Fibroblast of skin of right quadriceps (primary cell): ENCODE measurements at places on chromosomes 1 and 21.

DNA sequence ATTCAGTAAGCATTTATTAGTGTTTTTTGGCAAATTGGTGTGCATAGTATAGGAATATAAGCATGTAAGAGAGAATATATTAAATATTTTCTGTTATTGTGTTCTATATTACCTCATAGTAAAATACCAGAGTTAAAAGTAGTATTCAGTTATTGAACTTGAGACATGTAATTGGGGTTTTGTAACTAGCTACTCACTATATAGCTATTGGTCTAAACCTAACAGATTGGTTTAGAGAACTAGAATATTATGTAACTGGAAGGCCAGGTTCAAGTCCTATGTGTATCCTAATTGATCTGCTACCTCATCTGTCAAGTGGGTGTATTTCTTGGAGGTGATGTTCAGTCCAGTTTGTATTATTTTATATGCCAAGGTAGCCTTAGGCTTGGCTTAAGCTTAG, 26.3 kb downstream of the CLIC4 start:
- no peak for DNase-seq

DNA sequence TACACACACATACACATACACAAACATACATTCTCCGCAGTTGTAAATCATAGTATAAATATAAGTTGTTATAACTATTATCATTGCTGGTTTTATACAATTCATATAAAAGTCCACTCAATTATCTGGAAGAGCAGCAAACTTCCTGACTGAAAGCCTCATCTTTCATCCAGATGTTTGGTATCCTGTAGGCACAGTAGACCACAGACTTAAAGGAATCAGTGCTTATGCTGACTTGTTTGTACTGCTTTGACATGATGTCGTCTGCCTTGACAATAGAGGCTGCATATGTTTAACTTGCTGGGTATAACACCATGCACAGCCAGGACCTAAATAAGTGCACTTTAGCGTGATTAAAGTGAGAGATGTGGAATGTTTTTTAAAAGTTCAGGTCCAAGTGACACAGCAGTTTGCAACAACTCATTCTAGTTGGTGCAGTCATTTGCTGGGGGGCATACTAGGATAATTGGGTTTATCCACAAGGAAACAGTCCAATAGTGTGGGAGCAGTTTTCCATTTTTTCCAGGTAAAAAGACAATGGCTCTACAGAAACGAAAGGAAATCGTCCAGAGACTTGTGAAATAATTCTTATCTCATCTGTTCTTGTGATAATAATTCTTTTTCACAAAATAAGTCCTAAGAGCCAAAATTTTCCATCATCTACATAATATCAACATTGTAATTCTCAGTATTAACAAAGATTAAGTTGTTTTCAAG, 110.3 kb upstream of the TSPAN2 start:
- DNase-seq, result peak; percentile 23

- peak; percentile 46 for DNase-seq
Measured at GRCh38 chr1:87939444-87939843, 610.8 kb downstream of the LMO4 start.

DNA sequence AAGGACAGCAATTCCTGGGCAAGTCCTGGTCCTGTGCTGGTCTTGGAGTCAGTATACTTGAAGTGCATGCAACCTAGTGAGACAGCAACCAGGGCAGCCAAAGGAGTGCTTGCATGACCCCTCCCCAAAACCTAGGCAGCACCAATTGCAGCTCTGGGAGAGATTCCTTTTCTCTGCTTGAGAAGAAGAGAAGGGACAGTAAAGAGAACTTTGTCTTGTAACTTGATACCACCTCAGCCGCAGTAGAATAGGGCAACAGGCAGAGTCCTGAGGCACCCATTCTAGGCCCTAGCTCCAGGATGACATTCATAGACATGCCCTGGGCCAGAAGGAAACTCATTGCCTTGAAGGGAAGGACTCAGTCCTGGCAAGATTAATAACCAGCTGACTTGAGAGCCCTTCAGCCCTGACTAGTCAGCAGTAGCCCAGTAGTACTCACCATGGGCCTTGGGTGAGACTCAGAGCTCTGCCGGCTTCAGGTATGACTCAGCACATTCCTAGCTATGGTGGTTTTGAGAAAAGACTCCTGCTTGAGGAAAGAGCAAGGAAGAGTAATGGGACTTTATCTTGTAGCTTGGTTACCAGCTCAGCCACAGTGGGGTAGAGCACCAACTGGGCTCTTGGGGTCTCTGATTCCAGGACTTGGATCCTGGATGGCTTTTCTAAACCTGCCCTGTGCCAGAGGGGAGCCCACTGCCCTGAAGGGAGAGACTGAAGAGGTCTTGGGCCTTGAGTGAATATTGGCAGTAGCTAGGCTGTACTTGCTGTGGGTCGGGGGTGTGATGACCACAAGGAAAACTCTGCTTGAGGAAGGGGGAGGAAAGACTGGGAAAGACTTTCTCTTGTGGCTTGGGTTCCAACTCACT, 51.7 kb upstream of the ACADM start:
- DNase-seq, result peak; percentile 87

DNA sequence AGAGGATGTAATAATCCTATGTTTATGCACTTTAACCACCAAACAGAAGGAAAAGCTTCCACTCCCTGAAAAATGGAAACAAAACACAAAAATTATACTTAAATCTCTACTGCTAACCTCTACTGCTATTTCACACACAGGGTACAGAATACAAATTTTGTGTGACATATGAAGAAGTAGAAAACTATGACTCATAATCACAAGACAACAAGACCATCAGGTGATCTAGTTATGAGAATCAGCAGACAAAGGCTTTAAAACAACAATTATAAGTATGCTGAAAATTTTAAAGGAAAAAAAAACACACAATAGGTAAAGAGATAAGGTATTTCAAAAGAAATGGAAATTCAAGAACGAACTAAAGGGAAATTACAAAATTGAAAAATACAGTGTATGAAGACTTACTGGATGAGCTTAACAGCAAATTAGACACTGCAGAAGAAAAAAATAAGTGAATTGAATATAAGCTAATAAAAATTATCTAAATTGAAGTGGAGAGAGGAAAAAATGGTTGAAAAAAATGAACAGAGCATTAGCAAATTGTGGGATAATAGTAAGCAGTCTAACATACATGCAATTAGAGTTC, 13.6 kb upstream of the NAV1 start:
- no peak for DNase-seq

DNA sequence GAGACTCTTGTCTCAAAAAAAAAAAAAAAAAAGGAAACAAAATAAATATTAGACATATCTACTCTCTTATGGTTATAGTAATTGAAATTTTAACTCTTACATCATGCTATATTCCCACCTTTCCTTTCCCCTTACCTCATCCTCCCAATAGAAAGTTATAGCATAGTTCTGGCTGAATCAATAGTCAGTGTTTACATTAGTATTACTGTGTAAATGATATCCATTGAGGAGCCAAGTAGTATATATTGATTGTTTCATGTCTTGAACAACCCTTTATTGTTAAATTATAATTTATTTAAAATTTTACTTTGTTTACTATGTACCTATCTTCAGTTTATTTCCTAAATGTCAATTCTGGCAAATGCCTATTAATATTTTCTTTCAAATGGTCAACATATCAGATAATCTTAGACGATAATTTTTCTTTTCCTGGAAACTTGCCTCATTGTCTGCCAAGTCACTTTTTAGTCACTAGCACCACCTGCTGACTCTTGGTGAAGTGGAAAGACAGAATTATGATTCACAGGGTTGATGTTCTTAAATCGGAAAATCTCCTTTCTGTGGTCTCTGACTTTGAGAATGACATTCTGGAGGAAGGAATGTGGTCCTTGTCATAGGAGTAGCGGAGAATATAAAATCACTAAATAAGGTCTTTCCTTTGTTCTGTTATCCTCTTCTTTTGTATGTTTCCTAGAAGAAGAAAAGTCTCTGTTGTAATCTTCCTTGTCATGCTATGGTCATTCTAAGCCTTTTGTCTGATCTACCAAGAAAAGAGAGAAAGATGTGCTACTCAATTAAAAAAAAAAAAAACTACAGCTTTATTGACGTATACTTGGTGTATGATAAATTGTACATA, 8.6 kb downstream of the HJV start:
- DNase-seq, result peak; percentile 87

DNA sequence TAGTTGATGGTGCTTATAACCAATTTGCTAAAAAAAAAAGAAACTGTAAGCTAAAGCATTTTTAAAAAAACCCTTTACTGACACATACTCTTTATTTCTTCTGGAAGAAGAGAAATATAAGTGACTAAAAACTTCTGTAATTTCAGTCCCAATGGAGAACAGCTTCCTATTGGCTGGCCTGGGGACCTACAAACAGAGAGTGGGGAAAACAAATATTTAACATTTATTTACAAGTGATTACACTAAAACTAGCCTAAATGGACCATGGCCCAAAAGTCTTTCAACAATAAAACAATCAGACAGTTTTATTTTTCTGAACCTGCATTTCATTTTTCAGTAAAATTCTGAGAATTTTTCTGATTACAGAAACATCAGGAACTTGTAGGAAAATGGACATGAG, 15.2 kb downstream of the TARBP1 start:
- no peak for DNase-seq

DNA sequence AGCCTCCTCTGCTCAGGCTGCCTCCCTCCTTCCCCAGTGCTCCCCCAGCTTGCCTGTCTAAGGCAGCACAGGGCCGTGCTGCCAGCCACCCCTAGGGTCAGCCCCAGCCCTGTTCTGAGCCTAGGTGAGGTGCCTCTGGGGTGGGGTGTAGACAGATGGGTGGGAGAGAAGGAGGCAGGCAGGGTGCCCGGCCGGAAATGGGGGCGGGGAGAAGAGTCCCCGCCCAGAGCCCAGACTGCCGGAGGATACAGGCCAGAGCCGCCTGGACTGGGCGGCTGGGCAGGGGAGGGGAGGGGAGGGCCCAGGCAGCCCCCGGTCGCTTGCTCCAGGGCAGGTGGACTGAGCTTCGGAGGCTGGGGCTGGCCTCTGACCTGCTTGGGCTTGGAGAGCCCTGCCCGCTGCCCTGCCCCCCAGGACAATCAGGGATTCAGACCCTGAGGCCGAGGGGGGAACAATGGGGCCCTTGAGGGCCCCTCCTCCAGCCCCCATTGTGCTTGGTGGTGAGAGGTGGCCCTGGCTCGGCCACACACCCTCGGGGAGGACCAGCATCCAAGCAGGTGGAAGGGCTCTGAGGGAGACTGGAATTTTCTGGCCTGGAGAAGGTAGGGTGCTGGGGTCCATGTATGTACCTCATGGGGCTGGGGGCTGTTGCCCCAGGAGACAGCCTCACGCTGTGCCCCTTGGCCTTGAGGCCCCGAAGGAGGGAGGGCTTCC, at the start of gene GJC2:
Gene GJC2, plus strand, starts transcription at position 525 of the 714 bp plus-strand sequence. CDS start 7,829 bp downstream, outside the sequence.
- no peak for DNase-seq

DNA sequence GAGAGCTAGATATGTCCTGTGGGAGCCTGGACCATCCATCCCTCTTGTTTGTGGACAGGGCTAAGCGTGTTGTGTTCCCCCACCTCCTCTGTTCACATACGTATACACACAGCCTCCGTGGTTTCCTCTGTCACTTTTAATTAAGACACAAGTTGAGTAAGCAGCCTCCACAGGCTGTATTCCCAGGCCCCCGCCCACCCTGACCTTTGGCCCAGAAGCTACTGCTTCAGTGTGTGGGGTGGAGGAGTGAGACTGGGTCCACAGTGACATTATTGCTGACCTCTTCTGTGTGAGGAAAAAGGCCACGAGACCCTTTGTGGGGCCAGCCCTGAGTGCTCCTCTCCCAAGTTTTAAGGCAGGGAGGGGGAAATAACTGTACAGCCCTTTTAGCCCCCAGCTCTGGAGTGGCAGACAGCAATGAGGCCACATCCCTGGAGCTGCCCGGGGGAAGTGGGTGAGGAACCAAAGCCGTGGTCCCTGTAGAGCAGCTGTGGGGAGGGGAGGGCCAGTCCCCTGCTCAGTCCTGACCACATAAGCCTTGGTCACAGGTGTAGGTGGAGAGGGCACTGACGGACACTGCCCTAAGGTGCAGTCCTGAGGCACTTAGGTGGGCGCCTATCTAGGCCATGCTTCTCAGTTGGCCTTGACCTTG, 4.4 kb downstream of the ELOVL1 start:
- no peak for DNase-seq

GRCh38 chr1:39539252-39539790, 37.3 kb downstream of the PABPC4 start:
- peak; percentile 57 for DNase-seq

DNA sequence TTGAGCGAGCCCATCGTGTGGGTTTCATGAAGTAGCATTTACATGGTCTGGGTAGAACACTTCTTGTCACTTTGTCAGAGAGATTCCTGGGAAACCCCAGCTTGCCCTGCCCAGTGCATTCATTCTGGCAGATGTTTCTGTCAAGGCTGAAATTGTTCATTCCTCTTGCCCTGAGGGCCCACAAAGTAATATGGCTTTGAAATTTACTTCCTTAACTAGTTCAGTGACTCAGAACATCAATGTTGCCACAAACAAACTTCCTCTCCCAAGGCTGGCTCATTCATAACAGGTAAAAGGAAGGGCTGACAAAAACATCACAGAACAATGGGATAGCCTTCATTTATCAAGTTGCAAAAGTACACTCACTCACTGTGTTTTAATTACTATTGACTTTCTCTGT, 5.0 kb upstream of the KIAA0040 start:
- DNase-seq, result no peak

- DNase-seq, result peak; percentile 99
Measured at GRCh38 chr1:201714542-201715329, 114.2 kb upstream of the IPO9 start.
